ENCODE measurements at places on chromosomes 6 and 20.

DNA sequence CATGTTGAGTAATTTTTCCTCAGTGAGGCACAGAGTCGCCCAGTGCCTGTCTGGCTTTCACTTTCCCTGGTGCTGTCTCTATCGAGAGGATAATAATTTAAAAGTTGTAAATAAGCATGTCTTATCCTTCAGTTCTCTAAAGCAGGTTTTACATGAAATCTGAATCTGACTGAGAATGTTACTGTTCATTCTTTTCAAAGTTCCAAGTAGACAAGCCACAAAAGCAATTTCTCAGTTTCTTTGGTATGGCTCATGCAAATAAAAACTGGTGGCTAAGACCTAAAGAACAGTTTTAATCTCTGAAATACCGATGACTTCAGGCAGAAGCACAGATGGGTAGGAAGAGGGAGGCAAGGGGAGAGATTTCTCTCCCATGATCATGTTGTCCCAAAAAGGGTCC is 87.6 kb upstream of the GCM1 start:
- no peak for DNase-seq

- peak; percentile 37 for DNase-seq
These were observed 41.9 kb upstream of the SUPT3H start for GRCh38 chr6:45419571-45420082.

- DNase-seq, result no peak
These were observed 119.4 kb upstream of the ASF1A start for GRCh38 chr6:118774581-118774980.

- DNase-seq, result no peak
These were observed 17.9 kb downstream of the MDFI start for GRCh38 chr6:41656002-41656691.

Data from progenitor cell of endocrine pancreas (in vitro differentiated cells).